Fibroblast of skin of left biceps (primary cell): ENCODE measurements at places on chromosomes 11 and 22.

DNA sequence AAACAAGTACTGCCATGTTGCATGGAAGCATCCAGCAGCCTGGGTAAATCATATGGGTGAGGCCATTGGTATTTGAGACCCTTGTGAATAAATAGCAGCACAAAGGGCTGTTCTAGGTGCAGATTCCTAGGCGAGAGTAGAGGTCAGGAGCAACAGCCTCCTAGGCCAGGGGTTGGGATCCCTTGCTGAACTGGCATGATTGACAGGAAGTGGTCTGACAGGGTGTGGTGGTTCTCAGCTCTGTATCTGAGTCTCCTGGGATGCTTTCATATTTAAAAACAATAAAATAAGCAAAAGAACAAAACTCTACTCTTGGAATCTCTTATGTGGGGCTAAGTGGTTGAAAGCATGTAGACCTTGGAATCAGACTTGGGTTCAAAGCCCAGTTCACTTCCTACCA lies 35.8 kb downstream of the INSC start:
- no peak for DNase-seq

- DNase-seq, result no peak
Measured at GRCh38 chr11:3865388-3866193, 10.1 kb downstream of the STIM1 start.

GRCh38 chr22:30943368-30943767 lies 25.2 kb downstream of the MORC2 start:
- no peak for DNase-seq

DNA sequence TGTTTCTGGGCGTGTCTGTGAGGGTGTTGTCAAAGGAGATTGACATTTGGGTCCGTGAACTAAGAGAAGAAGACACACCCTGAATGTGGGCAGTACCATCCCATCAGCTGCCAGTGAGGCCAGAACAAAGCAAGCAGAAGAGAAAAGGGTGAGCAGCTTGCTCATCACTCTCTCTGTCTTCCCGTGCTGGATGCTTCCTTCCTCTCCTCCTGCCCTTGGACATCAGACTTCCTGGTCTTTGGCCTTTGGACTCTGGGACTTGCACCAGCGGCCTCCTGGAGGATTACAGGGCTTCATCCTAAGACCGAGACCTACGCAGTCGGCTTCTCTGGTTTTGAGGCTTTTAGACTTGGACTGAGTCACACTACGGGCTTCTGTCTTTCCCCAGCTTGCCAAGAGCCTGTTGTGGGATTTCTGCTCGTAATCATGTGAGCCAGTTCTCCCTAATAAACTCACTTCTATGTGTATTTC lies 18.8 kb downstream of the APOL2 start:
- DNase-seq, result no peak

- DNase-seq, result no peak
Measured at GRCh38 chr22:28021998-28022660, 103.1 kb upstream of the PITPNB start.

GRCh38 chr11:12127206-12127898 lies 17.0 kb downstream of the MICAL2 start:
- no peak for DNase-seq

DNA sequence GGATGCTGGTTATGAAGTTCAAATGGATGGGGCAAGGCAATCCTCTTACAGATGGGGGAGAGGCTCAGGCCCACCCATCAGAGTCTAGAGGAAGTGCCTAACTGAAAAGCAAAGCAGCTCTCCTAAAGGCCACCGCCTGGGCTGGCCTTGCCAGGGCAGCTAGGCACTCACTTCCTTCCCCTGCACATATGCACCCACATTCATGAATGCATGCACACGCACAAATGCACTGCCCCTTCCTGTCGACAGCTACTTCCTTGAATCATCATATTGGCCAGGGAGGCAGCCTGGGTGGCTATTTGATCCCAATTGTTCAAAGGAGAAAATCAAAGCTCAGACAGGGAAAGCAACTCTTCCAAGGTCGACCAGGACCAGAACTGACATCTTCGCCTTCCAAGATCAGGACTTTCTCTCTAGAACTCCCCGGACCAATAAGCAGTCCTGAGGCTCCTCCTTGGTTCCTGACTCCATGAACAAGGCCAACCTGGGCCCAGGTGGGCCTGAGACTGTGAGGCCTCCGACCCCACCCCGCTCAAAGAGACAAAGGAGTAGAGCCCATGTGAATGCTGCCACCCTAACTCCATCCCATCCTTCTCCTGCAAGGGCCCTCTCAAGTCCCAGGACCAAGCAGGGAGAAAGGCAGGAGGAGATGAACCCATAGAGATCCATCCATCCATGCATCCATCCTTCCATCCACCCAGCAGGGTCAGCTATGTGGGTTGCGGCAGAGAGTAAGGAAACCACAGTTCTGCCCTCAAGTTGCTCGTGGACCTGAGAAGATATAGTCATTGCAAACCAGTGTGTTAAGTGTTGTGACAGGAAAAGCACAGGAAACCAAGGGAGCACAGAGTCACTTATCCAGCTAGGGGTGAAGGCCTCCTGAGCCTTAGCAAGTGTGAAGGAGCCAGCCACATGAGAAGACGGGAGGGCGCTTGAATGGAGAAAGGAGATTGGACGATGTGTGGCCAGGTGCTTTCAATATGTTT lies 35.4 kb upstream of the LMO1 start:
- no peak for DNase-seq

- no peak for DNase-seq
Measured at GRCh38 chr11:62921573-62922188, 518 bp upstream of the CHRM1 start.

GRCh38 chr11:122192634-122193255 lies 76.7 kb upstream of the BLID start:
- no peak for DNase-seq

DNA sequence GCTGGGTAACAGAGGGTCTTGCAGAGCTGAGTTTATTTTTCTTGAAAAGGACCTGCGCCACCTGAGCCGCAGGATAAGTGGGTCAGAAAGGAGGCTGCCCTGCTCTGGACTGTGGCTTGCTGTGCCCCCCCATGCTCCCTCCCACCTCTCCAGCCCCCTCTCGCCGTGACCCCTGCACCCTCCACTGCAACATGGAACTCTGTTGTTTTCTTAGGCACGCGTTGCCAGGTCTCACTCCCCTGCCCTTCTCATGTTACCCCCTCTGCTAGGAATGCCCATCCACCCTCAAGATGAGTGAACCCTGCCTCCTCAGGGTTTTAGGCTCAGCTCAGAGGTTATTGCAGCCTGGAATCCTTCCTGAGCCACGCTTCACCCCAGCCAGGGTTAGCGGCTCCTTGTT lies 10.8 kb downstream of the ETS1 start:
- DNase-seq, result no peak

GRCh38 chr22:36377022-36377631 lies 10.6 kb downstream of the MYH9 start:
- DNase-seq, result no peak

DNA sequence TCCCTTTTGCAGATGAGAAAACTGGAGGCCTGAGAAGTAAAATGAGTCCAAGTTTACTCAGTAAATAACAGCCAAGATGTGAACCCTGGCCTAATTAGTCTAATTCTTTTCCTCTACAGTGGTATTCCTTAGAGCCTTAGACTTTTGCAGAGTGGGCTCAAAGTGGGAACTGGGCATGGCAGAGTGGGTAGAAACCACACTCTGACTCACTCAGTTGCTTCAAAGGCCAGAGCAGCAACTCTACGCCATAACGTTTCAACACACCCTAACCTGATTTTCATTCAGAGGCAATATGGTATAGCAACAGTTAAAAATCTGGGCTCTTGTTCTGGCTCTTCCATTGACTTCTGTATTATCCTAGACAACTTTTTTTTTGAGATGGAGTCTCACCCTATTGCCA lies 2.8 kb downstream of the THRSP start:
- DNase-seq, result no peak

DNA sequence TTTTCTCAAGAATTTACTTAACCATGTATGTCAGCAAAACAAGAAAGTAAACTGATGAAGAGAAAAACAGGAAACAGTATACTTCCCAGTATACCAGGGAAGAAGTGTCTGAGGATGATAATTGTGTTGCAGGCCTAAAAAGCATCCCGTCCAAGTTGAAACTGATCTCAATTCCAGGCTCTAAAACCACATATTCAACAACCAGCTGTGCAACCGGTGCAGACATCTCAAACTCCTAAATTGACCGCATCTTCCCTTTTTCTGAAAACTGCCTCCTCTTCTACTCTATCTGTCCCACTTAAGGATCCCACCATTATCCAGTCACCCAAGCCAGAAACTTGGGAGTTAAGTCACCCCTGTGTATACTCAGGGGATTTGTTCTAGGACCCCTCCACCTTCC lies 47.2 kb downstream of the CCDC83 start:
- no peak for DNase-seq

GRCh38 chr11:34823639-34824038 lies 92.5 kb downstream of the APIP start:
- DNase-seq, result no peak

DNA sequence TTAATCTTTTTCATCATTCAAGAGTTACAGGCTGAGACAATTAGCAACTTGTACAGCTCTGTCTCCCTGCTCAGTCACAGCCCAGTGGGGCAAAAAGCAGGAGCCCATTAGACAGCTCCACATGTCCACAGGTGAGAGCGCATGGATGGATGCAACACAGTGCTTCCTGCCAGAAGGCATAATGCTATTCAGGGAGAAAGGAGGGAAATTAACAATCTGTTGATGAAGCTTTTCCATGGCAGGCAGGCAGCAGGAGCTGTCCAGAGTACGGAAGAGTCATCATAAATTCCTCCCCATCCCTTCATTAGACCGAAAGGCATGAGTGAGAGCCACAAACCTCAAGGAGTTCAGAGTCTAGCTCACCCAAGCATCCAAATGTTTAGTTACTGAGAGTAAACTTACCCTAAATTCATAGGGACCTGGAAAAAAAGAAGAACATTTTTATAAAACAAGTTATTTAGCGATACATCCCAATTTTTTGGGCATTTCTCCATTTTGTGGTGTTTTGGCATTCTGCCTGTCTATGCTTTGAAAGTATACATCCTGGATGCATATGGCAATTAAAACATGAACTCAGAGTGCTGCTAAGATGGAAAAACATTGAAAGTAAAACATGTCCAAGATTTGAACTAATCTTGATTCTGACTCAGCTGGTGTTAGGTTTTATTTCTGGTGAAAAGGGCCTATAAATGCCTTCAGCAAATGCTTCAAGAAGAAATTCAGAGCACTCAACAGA lies 428.1 kb downstream of the OPCML start:
- no peak for DNase-seq

DNA sequence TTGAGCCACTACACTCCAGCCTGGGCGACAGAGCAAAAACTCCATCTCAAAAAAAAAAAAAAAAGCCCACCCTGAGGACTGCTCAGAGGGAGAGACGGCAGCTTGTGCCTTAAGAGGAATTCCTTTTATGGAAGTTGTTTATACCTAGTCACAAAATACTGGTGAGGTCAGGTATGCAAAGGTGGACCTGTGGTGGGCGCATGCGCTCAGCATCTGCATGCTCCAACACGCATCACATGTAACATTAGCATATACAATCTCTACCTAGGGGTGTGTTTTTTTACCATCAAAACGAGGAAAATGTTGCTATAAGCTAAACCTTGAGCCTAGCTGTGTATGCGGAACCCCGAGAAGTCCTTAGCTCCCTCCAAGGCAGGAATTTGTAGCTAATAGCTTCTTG lies 6.8 kb upstream of the SART1 start:
- DNase-seq, result no peak

GRCh38 chr11:20015529-20016427 lies 144.5 kb downstream of the DBX1 start:
- DNase-seq, result no peak

DNA sequence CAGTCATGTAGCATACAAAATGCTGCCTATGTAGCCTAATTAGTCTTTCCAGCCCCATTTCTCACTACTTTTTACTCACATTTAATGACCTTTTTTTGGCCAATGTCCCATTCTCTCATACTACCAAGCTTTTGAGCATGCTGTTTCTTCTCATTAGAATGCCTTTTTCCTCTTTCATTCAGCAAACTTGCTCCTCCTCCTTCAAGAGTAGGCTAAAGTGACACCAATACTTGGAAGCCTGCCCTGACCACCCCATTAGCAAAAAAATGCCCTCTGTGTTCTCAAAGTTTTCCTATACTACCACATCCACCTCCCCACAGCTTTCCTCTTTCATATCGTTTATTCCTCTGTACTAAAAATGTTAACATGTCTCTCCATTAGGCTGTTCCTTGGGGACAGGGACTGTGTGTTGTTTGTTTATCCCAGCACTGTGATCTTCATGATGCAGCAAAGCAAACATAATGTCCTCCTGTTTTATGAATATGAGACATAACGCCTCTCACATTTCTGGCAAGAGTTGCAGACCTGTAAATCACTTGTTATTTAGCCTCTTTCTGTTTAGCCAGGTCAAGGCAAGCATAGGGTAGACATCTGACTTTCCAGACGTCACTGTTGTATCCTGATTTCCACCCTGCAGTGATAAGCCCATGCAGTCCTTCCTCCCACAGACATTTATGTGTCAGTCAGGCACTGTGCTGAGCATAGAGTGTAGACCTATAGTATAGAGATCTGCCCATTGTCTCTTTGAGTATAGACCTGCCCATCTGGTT lies 62.0 kb upstream of the UCP3 start:
- DNase-seq, result no peak

- DNase-seq, result no peak
Measured at GRCh38 chr22:20661473-20661872, 112.4 kb upstream of the SERPIND1 start.

DNA sequence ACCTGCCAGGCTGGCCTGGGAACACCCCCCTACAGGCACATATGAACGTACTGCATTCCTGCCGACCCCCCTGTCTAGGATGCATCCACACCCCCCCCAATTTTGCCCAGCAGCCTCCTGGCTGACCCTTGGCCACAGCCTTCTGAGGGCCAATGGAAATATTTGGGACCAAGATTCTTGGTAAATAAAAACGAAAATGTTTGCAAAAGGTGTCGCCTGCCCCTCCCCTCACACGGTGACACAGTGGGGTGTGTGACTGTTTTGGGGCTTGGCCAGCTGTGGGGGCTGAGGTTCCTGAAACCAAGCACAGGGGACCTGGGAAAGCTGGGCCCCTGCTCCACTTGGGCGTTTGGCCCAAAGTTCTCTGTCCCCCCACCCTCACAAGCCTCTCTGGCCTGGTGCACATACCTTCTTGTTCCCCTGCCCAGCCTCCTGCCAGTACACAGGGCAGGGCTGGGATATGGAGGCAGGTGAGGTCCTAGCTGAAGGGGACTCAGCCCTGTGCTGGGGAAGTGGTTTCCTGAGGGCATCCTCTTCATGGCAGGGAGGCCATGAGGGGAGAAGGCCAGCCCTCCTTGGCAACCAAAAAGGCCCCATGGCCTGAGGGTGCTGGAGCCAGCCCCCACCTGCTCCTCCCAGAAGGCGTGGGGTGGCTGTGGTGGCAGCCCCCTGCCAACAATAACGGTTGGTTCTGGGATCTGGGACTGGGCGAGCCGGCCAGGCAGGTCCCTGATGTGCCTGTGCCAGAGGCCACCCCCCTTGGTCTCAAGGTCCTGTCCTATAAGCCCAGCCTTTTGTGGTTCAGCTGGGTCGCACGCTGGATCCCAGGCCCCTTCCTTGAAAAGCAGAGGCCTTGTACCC lies 2.1 kb upstream of the CRACR2B start:
- no peak for DNase-seq
